ENCODE measurements at places on chromosomes 16 and 17.

- DNase-seq, result no peak
Observed at GRCh38 chr16:69501956-69502745, 63.6 kb upstream of the NFAT5 start.

- DNase-seq, result no peak
Observed at GRCh38 chr17:47630614-47631013, 19.1 kb upstream of the KPNB1 start.

GRCh38 chr17:74798239-74798707 lies 22.1 kb upstream of the NAT9 start:
- no peak for DNase-seq

GRCh38 chr16:84834403-84834772 lies 14.6 kb downstream of the CRISPLD2 start:
- DNase-seq, result no peak

All from bronchial epithelial cell (primary cell).